ENCODE measurements at places on chromosomes 4 and X. TPM values are rescaled to one million over a fixed set of nuclear protein-coding genes. Genes with fewer than 3 reads are reported as not detected.

- no peak overlapping the region for H3K27ac ChIP-seq
- H3K4me1 ChIP-seq, result no peaks in the 10 kb centered on the region
- DNase-seq, result no peak
- peaks cover 13% of the 10 kb centered on the region for H3K36me3 ChIP-seq
These were observed 46.9 kb downstream of the HSPA4L start for GRCh38 chr4:127829014-127829413.

- H3K27ac ChIP-seq, result no peak overlapping the region
- H3K36me3 ChIP-seq, result no peaks in the 10 kb centered on the region
- H3K27me3 ChIP-seq, result no peaks in the 10 kb centered on the region
- no peak overlapping the region for H3K4me3 ChIP-seq
- no peak for DNase-seq
- no peaks in the 10 kb centered on the region for H3K4me1 ChIP-seq
These were observed 107.0 kb upstream of the CTSO start for GRCh38 chr4:156060661-156061060.

DNA sequence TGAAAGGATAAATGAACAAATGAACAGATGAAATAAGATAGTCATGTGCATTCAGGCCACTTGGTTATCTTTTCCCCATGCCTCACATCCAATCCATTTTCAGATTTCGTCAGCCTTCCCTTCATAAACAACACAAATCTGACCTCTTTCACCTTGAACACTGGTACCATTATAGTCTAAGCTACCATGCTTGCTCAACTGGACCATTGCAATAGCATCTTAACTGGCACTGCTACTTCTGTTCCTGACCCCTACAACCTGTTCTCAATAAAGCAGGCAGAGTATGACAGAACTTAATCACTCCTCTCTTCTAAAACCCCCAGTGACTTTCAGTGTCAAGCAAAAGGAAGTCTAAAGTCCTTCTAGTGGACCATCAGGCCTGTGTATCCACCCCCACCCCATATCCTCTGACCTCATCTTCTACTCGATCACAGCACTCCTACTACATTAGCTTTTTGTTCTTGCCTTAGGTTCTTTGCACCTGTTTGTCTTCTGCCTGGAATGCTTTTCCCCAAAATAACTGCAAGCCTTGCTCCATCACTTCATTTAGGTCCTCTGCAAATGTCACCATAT, 40.7 kb downstream of the LARP7 start:
- H3K27ac ChIP-seq, result no peak overlapping the region
- H3K36me3 ChIP-seq, result no peaks in the 10 kb centered on the region
- DNase-seq, result no peak
- no peaks in the 10 kb centered on the region for H3K27me3 ChIP-seq

Gene ITM2A
- total RNA-seq, result 82.1 TPM

- no peaks in the 10 kb centered on the region for H3K4me1 ChIP-seq
- no peak overlapping the region for H3K27ac ChIP-seq
- no peak for DNase-seq
These were observed 40.8 kb upstream of the IL9R start for GRCh38 chrX:155956649-155957048.

Gene LGI2
- total RNA-seq, result 1.9 TPM

- no peaks in the 10 kb centered on the region for H3K27me3 ChIP-seq
- H3K4me3 ChIP-seq, result no peak overlapping the region
- H3K4me1 ChIP-seq, result no peaks in the 10 kb centered on the region
- no peaks in the 10 kb centered on the region for H3K36me3 ChIP-seq
- DNase-seq, result no peak
These were observed 559.1 kb downstream of the FSTL5 start for GRCh38 chr4:161604516-161605300.

GRCh38 chr4:42416017-42416416, 18.7 kb downstream of the SHISA3 start:
- H3K4me3 ChIP-seq, result no peak overlapping the region
- peaks cover under 1% of the 10 kb centered on the region for H3K36me3 ChIP-seq
- H3K27me3 ChIP-seq, result no peaks in the 10 kb centered on the region
- DNase-seq, result no peak

- no peaks in the 10 kb centered on the region for H3K4me1 ChIP-seq
- H3K27ac ChIP-seq, result no peak overlapping the region
- H3K27me3 ChIP-seq, result no peaks in the 10 kb centered on the region
- H3K4me3 ChIP-seq, result no peak overlapping the region
- H3K36me3 ChIP-seq, result no peaks in the 10 kb centered on the region
- DNase-seq, result no peak
These were observed 288.1 kb downstream of the SH3BGRL start for GRCh38 chrX:81489987-81490386.

GRCh38 chrX:22689290-22689689, 310.5 kb upstream of the DDX53 start:
- no peaks in the 10 kb centered on the region for H3K36me3 ChIP-seq
- no peaks in the 10 kb centered on the region for H3K4me1 ChIP-seq
- H3K27ac ChIP-seq, result no peak overlapping the region
- DNase-seq, result no peak

- no peaks in the 10 kb centered on the region for H3K27me3 ChIP-seq
- no peak overlapping the region for H3K27ac ChIP-seq
- no peak overlapping the region for H3K4me3 ChIP-seq
- DNase-seq, result no peak
These were observed 305.7 kb downstream of the PDGFC start for GRCh38 chr4:156665780-156666366.

GRCh38 chr4:129378364-129378763, 282.4 kb downstream of the C4orf33 start:
- H3K27ac ChIP-seq, result no peak overlapping the region
- H3K4me1 ChIP-seq, result no peaks in the 10 kb centered on the region
- H3K36me3 ChIP-seq, result no peaks in the 10 kb centered on the region

- no peaks in the 10 kb centered on the region for H3K36me3 ChIP-seq
- H3K4me3 ChIP-seq, result no peak overlapping the region
- H3K27me3 ChIP-seq, result no peaks in the 10 kb centered on the region
- H3K4me1 ChIP-seq, result no peaks in the 10 kb centered on the region
These were observed 5.8 kb downstream of the MID1IP1 start for GRCh38 chrX:38806875-38807621.

DNA sequence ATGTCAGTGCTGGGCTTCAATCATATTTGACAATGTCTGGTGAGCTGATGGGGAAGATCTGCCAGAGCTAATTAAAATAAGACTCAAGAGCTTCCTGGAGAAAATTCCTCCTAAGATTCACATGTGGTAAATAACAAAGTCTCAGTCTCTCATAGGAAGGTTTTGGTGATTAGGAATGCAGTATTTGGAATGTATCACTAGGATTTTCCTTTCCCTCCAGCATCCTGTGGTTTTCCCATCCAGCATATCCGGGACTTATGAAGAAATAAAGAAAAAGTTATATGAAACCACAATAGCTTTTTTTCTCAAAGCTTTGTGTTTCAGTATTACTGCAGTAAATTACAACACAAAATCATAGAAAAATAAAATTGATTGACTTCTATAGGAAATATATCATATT, 1597.1 kb downstream of the ADGRL3 start:
- H3K27ac ChIP-seq, result no peak overlapping the region
- no peaks in the 10 kb centered on the region for H3K4me1 ChIP-seq
- no peak for DNase-seq
- H3K36me3 ChIP-seq, result no peaks in the 10 kb centered on the region

Gene ZNF157
- total RNA-seq, result not detected

Gene BEX4
- 74.9 TPM for total RNA-seq

GRCh38 chr4:55574252-55574651, 17.8 kb downstream of the PDCL2 start:
- H3K4me1 ChIP-seq, result no peaks in the 10 kb centered on the region
- no peaks in the 10 kb centered on the region for H3K27me3 ChIP-seq
- DNase-seq, result no peak
- H3K4me3 ChIP-seq, result no peak overlapping the region
- no peak overlapping the region for H3K27ac ChIP-seq
- H3K36me3 ChIP-seq, result no peaks in the 10 kb centered on the region

DNA sequence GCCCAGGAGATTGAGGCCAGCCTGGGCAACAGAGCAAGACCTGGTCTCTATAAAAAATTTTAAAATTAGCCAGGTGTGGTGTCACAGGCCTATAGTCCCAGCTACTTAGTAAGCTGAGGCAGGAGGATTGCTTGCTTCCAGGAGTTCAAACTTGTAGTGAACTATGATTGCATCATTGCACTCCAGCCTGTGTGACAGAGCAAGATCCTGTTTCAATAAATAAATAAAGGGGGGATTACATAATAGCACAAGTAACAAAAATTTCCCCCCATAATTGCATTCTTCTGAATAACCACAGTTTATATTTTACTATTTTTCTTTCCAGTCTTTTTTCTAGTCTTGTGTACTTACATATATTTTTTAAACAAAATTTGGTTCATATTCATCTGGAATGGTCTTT, 135.6 kb downstream of the CHIC2 start:
- H3K36me3 ChIP-seq, result no peaks in the 10 kb centered on the region
- no peak for DNase-seq
- peaks cover 7% of the 10 kb centered on the region for H3K4me1 ChIP-seq
- H3K27me3 ChIP-seq, result no peaks in the 10 kb centered on the region

DNA sequence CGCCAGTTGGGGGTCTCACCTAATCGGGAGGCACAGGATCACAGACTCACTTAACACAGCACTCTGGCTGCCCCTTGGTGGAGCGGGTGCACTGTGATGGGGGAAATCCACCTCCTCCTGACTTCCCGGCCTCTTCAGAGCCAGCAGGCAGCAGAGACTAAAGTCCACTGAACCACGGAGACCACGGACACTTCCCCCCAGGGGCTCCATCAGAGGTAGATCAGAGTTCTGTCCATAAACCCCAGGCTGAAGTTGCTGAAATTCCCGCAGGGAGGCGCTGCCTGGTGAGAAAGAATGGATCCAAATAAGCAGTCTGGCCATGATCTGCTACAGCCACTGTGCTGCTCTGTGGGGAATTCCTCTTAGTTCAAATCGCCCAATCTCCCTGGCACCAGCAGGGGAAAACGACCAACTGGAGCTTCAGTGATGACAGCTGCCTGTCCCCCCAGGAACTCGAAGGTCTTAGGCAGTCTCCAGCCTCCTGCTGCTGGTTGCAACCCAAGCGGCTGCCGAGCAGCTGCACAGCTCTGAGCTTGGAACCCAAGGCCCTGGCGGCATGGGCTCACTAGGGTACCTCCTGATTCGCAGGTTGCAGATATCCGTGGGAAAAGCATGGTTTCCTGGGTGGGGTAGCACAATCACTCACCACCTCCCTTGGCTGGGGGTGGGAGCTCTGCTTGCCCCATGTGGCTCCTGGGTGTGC, 106.9 kb upstream of the DCAF12L2 start:
- H3K27me3 ChIP-seq, result no peaks in the 10 kb centered on the region
- H3K4me3 ChIP-seq, result no peak overlapping the region
- no peak for DNase-seq
- no peak overlapping the region for H3K27ac ChIP-seq
- no peaks in the 10 kb centered on the region for H3K36me3 ChIP-seq
- no peaks in the 10 kb centered on the region for H3K4me1 ChIP-seq

DNA sequence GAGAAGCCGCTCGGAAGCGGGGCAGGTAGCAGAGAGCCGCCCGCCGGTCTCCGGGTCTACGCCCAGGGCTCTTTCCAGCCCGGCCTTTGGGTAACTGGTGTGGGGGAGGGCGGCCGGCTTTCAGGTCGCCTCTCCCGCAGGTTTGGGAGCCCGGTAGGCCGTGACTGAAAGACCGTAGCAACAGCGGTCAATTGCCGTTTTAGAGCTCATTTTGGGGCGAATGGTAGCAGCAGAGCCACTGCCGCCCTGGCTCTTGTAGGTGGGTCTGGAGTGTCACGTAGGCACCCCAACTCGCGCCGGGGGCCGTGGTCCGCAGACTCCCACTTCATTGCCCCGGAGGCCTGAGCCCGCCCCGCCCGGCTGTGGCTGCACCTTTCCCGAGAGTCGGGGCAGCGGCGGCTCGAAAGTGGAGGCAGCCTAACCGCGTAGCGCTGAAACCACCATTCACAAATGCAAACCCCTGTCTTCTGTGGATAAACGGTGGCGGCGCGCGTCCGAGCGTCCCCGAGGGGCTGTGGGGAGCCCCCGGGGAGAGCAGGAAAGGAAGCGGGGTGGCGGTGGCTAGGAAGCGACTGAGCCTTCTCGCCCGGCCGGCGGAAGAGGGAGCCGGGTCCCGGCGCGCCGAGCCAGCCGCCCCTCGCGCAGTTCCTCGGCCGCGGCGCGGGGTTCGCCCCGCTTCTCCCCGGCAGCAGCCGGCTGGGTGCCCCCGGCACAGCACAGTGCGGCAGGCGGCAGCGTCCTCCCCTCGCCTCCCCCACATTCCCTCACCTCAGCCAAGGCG, 2185.1 kb upstream of the TENM3 start:
- H3K4me1 ChIP-seq, result peaks cover 16% of the 10 kb centered on the region
- no peak overlapping the region for H3K27ac ChIP-seq
- peak overlapping the region; percentile 50 for H3K4me3 ChIP-seq
- no peaks in the 10 kb centered on the region for H3K36me3 ChIP-seq
- no peak for DNase-seq

Gene LRCH2
- total RNA-seq, result 4.9 TPM

Gene SMC1A
- 27.9 TPM for total RNA-seq

GRCh38 chr4:183863155-183863825, 41.8 kb upstream of the STOX2 start:
- H3K4me3 ChIP-seq, result no peak overlapping the region
- no peak overlapping the region for H3K27ac ChIP-seq

DNA sequence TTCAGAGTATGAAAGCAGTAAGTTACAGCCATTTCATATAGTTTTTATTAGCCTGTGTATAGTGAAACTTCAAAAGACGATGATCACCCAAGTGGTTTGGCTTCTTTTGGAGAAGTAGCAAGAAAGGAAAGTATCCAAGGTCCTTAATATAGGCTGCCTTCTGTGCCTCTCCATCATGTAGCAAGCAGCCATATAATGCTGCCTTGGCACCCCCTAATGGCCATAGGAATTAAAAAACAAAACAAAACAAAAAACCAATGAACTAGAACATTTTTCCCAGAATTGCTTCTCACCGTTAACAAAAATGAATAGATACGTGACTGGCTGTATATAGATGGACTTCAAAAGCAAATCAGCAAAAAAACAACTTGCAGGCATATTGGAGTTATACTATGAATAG, 18.9 kb downstream of the LAMP2 start:
- peaks cover 17% of the 10 kb centered on the region for H3K36me3 ChIP-seq
- no peaks in the 10 kb centered on the region for H3K27me3 ChIP-seq
- no peak overlapping the region for H3K4me3 ChIP-seq
- H3K4me1 ChIP-seq, result no peaks in the 10 kb centered on the region

- no peaks in the 10 kb centered on the region for H3K4me1 ChIP-seq
- peaks cover 18% of the 10 kb centered on the region for H3K36me3 ChIP-seq
- no peak overlapping the region for H3K4me3 ChIP-seq
- no peaks in the 10 kb centered on the region for H3K27me3 ChIP-seq
- H3K27ac ChIP-seq, result peak overlapping the region; percentile 88
These were observed 98.9 kb downstream of the KLHL8 start for GRCh38 chr4:87121341-87122065.

GRCh38 chr4:168766604-168767316, 243.3 kb downstream of the CBR4 start:
- H3K4me3 ChIP-seq, result no peak overlapping the region
- H3K27ac ChIP-seq, result peak overlapping the region; percentile 78
- H3K36me3 ChIP-seq, result no peaks in the 10 kb centered on the region
- H3K4me1 ChIP-seq, result peaks cover 47% of the 10 kb centered on the region
- no peaks in the 10 kb centered on the region for H3K27me3 ChIP-seq

Gene USP17L11
- not detected for total RNA-seq

Gene FOXR2
- not detected for total RNA-seq

All from right atrium auricular region (tissue), 2 donors.